ENCODE measurements at places on chromosomes 12 and 14.

DNA sequence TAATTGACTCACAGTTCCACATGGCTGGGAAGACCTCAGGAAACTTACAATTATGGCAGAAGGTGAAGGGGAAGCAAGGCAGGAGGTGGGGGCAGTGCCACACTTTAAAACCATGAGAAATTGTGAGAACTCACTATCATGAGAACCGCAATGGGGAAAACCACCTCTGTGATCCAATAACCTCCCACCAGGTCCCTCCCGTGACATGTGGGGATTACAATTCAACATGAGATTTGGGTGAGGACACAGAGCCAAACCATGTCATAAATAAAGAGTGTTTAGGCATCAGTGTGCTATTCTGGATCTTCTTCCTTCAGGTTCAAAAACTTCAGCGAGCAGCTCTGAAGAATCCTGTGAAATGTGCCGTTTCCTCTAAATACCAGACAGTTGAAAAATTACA, 9.7 kb downstream of the DDX47 start:
- DNase-seq, result no peak

- DNase-seq, result no peak
Measured at GRCh38 chr12:73531752-73532151, 1005.9 kb upstream of the ATXN7L3B start.

DNA sequence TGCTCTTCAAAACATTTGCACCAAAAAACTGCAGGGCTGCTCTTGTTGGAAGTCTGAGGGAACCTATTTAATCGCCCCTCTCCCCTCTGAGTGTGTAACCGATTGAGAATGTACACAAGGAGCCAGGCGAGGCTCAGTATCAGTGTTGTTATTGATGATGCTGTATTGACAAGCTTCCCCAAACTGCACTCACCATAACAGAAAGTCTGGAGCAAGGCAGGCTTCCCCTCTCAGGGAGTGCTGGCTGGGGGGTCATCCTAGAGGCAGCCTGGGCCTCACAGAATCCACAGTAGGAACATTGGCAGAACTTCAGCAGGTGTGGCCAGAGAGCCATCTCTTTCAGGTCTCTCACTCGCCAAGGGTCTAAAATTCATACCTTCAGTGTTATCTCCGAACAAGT, 58.1 kb upstream of the TUNAR start:
- no peak for DNase-seq

DNA sequence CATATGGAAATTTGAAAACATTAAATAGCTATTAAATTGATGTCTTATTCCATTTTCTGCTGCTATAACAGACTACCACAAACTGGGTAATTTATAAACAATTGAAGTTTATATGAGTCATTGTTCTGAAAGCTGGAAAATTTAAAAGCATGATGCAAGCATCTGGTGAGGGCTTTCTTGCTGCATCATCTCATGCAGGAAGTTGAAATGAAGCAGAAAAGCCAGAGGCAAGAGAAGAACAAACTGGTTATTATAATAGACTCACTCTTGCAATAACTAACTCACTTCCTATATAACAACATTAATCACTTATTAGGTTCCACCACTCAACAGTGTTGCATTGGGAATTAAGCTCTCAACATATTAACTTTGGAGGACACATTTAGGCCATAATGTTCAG, 1277.4 kb downstream of the LRFN5 start:
- no peak for DNase-seq

DNA sequence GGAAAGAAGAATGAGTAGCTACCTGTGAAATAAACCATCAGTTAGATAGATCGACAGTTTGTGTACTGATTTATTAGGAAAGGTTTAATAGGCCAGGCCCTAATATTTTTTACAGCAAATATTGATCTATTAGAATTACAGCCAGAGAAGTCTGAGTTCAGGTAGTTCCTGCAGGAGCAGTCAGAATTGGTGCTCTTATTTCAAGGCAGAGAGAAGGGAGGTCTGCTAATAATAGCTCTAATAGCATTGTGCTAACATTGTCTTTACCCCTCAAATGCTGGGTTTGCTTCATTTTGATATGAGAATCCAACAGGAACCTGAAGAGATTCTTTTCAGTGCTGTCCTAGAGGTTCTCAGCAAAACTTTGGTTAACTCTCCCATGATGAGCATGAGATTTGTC, 343.8 kb upstream of the NAV3 start:
- no peak for DNase-seq

GRCh38 chr12:63802012-63802608, 22.4 kb downstream of the RXYLT1 start:
- no peak for DNase-seq

- DNase-seq, result no peak
Measured at GRCh38 chr12:113846883-113847755, 119.0 kb downstream of the RBM19 start.

DNA sequence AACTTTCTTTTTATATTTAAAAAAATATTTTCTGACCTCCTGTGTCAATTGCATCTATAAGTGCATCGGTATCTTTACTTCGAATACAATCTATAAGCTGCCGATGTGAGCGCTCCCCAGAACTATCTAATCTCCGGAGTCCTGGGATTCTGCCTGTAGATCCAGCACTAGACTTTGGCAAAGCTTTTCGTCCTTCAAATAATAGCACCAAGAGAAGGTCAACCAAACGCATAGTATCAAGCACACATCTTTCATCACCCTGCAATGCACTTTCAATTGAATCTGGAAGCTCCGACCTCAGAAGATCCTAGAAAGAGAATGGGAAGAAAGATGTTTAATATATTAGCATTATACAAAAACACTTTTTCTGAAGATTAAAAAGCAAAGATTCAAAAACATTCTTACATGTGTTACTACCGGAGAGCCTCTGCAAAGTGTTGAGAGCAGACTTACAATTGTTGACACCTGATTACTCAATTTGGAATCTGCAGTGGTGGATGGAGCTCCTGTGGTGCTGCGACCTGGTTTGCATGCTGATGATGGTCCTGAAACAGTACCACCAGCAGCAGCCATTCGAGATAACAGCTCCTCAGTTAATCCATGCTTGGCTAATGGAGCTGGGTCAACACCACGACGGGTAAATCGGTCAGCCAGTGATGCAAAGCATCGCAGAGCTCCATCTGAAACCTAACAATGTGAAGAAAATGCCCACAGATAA, 34.3 kb downstream of the HECTD1 start:
- no peak for DNase-seq

DNA sequence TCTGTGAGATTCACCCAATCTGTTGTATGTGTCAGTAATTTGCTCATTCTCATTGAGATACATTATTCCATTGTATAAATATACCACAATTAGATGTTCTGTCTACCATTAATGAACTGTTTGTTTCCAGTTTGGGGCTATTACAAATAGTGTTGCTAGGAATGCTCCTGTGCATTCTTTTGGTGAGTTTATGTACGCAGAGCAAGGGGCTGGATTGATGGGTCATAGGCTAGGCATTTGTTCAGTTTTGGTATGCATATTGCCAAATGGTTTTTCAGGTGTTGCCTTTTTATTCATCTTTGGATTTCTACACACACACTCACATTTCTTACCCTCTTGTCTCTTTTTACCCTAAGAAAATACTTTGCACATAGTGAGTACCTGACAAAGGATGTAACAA, 93.4 kb downstream of the GPATCH2L start:
- DNase-seq, result no peak

- no peak for DNase-seq
Measured at GRCh38 chr12:89427508-89428156, 75.3 kb upstream of the DUSP6 start.

GRCh38 chr14:95533391-95533821, 1.4 kb upstream of the GLRX5 start:
- DNase-seq, result no peak

DNA sequence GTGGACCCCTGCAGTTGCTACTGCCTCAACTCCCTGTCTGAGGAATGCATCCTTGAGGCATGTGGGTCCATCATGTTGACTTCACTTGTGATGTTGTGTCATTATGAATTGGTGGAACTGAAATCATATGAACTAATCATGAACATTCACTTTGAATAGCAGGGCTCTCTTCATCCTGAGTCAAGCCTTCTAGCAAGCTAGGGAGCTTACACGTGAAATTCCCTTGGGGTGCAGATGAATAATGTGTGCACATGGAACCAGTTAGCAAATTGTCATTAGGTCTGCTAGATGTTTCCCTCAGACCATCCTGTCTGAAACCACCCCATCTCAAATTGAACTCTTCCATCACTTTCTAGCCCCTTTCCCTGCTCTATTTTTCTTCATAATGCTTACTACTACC, 3.6 kb downstream of the COQ6 start:
- DNase-seq, result no peak

- no peak for DNase-seq
Measured at GRCh38 chr12:4443616-4444015, 2.0 kb downstream of the FGF6 start.

DNA sequence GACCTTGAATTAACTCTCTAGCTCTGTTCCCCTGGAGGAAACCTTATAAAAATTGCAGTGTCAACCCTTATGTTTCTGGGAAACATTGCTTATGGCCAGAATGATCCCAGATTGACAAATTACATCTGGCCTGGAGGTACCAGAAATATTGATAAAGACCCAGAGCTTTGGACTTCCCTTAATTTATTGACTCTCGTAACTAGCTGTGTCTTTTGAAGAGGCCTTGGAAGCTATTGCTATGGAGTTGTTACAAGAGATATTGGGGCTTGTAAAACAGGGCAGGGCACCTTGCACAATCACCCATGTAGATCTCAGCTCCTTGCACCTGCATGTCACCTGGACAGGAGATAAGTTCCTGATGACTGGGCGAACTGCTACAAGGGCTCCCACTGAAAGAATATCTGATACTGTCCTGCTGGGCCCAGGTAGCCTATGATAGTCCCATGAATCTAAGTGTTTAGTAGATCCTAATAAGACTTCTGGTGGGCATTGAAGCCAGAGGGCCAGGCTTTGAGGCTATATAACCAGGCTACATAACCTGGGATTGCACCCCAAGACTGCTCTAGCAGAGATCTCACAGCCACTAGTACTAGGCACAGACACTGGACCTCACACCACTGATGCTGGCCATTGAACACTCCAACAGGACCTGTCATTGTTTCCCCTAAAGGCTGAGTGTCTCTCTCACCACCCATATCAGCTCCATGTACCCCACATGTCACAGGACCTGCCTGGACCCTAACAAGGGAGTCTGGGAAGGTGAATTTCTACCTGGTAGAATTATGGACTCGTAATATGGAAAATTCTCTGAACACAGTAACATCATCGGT, 135.7 kb upstream of the PWP1 start:
- no peak for DNase-seq

DNA sequence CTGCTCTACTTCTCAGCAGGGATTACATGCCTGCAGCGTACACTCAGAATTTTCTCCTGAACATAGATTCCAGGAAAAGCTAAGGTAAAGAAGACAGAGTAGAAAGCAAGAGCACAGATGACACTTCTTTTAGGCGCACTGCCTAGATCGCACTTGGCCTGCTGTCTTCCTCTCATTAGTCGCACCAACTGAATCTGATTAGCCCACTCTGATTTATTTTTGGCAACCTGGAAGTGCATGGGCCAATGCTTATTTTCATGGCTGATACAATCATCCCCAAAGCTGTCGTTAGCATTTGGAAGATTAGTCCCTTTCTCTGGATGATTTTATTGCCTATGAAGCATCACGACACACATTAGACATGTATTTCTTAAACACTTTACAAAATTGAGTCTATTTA, 152.5 kb downstream of the PTPRO start:
- DNase-seq, result no peak

- DNase-seq, result no peak
Measured at GRCh38 chr14:72060460-72060859, 128.2 kb downstream of the RGS6 start.
